ENCODE measurements at places on chromosomes 12 and 14.

- no peak for DNase-seq
Observed at GRCh38 chr12:22255097-22255496, 79.4 kb downstream of the ST8SIA1 start.

GRCh38 chr14:106831322-106831720 is 1304.9 kb downstream of the TMEM121 start:
- no peak for DNase-seq

- DNase-seq = no peak
Observed at GRCh38 chr12:62135553-62136200, 124.5 kb upstream of the USP15 start.

- no peak for DNase-seq
Observed at GRCh38 chr12:20483776-20484175, 115.4 kb downstream of the PDE3A start.

GRCh38 chr14:37901978-37902377 is 305.7 kb upstream of the SSTR1 start:
- no peak for DNase-seq

DNA sequence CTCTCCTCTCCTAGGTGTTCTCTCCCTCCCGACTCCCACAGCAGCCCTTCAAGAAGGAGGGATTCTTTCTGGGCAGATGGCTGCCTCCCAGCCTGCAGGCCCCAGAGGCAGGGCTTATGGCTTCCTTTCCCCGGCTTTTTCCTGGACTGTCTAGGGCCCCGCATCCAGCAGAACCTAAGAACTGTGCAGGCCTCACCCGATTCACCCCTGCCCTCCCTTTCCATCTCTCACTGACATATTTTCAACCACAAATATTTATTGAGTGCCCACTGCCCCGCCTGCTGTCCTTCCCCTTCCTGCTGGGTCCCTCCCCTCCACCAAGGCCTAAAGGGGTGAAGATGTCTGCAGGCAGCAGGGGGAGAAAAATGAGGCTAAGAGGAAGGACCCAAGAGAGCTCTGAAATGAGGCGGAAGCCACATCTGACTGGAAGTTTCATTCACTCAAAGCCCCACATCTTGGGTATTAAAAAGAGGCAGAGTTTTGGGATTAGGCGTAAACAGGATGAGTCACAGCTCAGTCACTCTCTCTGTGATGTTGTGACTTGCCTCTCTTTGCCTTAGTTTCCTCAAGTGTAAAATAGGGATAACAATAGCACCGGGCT is 2.9 kb downstream of the SCNN1A start:
- DNase-seq = peak; percentile 77

- no peak for DNase-seq
Observed at GRCh38 chr12:49933796-49934195, 16.7 kb upstream of the AQP2 start.

DNA sequence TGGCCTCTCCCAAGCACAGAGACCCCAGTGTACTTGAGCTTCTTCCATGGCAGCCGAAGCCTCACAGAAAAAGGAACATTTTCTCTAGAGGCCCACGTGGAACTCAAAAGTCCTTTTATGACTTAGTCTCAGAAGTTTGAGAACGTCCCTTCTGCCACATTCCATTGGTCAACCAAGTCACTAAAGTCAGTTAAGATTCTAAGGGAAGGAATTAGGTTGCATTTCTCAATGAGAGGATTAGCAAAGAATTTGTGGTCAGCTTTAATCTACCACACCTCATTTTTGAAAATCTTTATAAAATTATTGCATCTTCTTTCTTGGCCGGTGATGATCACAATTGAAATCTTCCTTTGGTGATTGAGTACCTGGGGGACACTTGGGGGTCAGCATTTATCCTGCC is 279.9 kb upstream of the TBX3 start:
- DNase-seq = no peak

DNA sequence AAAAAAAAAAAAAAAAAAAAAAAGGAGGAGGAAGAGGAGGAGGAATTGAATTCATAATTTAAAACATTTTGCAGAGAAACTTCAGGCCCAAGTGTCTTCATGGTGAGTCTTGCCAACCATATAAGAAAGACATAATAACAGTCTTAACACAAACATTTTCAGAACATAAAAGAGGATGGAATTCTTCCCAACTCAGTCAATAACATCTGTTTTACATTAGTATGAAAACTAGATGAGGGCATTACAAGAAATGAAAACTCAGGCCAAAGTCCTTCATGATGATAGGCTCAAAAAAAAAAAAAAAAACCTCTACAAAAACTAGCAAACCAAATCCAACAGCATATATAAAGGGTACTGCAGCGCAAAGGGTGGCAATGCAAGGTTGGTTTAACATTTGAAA is 151.6 kb downstream of the FOXA1 start:
- DNase-seq = no peak

DNA sequence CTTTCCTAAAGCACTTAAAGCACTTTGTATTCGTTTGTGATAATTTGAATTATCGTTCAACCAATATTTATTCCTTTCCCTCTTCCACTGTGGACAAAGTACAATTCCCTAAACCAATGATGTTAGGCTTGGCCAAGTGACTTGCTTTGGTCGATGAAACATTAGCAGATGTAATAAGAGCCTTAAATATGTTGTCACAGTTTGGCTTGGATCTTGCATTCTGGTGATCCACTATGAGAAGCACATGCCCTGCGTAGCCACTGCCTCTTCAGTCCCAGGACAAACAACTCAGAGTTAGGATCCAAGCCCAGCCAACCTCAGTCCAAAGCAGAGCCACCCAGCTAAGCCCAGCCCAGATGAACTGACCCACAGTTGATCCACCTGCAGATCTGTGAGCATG is 8.4 kb upstream of the C12orf75 start:
- no peak for DNase-seq

- no peak for DNase-seq
Observed at GRCh38 chr14:88668448-88669116, 105.7 kb downstream of the ZC3H14 start.

- no peak for DNase-seq
Observed at GRCh38 chr12:18990856-18991255, 138.7 kb upstream of the PLEKHA5 start.

DNA sequence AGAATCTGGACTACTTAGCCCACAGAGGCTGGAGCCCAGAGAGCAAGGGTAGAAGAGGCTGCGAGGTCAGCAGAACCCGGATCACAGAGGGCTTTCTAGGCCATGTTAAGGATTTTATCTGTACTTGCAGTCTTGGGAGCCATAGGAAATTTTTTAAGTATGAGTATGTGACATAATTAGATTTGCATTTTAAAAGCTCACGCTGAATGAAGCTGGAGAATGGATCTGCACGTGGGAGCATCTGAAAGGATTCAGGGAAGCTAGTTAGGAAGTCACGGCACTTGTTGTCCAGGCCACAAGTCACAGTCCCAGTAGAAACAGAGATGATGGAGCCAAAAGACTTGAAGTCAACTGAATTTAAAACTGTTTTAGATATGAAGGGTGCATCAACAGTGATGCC is 14.1 kb downstream of the CORO1C start:
- no peak for DNase-seq

GRCh38 chr14:103091883-103092222 is 2.7 kb upstream of the EXOC3L4 start:
- DNase-seq = no peak

DNA sequence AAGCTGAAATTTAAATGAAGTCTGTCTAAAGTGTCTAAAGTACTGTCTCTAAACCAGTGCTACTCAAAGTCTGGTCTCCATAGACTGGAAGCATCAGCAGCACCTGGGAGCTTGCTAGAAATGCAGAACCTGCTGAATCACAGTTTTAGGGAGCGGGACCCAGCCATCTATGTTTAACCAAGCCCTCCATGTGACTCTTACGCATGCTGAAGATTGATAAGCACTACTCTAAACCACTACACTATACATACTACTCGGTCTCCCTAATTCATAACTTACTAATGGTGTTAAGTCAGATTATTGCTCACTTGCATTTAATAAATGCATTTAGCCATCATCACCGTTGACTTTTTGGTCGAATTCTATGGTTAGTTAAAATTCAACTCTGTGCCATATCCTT is 88.8 kb downstream of the SLC25A21 start:
- DNase-seq = no peak

- no peak for DNase-seq
Observed at GRCh38 chr14:62420847-62421246, 624.4 kb downstream of the KCNH5 start.

- DNase-seq = no peak
Observed at GRCh38 chr12:76852106-76852505, 26.7 kb downstream of the CSRP2 start.

All from NCI-H2029 treated with DMSO at 0.1 percent for 48 hours (cell line).